ENCODE measurements at places on chromosomes 4 and X.

- DNase-seq, result no peak
Observed at GRCh38 chr4:53771326-53771725, 180.0 kb upstream of the LNX1 start.

GRCh38 chrX:140723121-140723715, 13.7 kb downstream of the LINC00632 start:
- DNase-seq, result no peak

- no peak for DNase-seq
Observed at GRCh38 chr4:40170588-40170987, 26.2 kb upstream of the RHOH start.

DNA sequence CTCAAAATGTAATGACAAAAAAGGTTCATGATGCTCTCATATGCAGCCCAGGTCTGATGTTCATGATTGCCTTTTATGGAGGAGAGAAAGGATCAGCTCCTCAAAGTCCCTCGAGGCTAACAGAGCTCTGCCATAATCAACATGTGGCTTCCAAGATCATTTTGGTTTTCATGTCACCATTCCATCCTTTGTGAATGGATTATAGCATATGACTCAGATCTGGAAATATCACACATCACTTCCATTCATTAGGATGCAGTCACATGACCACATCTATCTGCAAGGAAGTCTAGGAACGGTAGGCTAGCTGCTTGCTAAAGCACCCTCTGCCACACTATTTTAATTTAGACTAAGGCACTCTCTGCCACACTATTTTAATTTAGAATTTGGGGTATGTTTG, 77.6 kb downstream of the COX18 start:
- DNase-seq, result no peak

DNA sequence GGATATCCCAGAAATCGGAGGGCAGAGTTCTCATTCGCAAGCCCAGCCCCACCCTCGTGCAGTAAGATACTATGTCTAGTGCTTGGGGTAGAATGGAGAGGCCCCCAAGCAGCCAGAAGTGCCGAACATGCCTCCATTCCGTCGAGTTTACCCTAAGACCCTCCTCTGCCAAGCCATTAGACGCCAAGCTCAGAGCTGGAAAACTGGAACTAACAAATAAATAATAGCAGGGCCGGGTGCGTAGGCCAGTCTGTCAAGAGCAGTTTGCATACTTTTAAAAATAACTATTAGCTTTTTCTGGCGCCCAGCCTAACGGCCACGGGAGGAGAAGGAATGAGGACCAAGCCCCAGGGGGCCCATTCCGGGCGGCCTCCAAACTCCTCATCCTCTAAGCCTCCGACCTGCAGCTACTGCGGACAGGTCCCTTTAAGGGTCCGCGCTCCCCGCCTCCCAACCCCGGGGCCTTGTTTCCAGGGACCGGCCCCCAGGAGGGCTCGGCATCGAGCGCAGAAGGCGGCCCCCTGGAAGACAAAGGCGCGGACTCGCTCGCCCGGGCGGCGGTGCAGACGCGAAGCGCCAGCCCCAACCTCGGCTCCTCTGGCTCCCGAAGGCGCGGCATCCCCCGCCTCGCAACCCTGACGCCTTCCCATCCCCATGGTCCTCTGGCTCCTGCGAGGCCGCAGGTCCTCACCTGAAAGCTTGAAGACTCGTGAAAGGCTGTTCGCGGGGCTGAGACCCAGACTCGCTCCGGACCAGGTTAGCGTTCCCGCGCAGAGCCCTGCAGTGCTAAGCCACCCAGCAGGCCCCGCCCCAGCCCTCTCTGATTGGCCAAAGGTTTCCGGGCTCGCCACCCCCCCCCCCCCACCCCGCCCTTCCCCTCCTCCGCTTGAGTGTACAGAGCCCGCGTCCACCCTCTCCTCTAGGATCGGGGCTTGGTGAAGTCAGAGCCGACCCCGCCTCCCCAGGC, at the start of gene TMSB15A:
Gene TMSB15A, minus strand, starts transcription at position 765 of the 967 bp plus-strand sequence.
- peak; percentile 57 for DNase-seq

- no peak for DNase-seq
Observed at GRCh38 chr4:13539619-13540445, 4.5 kb downstream of the NKX3-2 start.

- DNase-seq, result no peak
Observed at GRCh38 chrX:22059775-22060174, 27.6 kb downstream of the PHEX start.

- no peak for DNase-seq
Observed at GRCh38 chr4:8248091-8248490, 21.5 kb upstream of the HTRA3 start.

- DNase-seq, result no peak
Observed at GRCh38 chrX:37640142-37640541, 45.4 kb upstream of the XK start.

- DNase-seq, result peak; percentile 15
Observed at GRCh38 chr4:105453550-105454205, 20.2 kb downstream of the PPA2 start.

- no peak for DNase-seq
Observed at GRCh38 chr4:37160653-37161052, 83.9 kb upstream of the NWD2 start.

- DNase-seq, result no peak
Observed at GRCh38 chrX:100939333-100939732, 10.6 kb upstream of the XKRX start.

GRCh38 chr4:114323841-114324240, 274.8 kb upstream of the UGT8 start:
- DNase-seq, result no peak

GRCh38 chr4:159045321-159045720, 57.6 kb upstream of the RAPGEF2 start:
- no peak for DNase-seq

DNA sequence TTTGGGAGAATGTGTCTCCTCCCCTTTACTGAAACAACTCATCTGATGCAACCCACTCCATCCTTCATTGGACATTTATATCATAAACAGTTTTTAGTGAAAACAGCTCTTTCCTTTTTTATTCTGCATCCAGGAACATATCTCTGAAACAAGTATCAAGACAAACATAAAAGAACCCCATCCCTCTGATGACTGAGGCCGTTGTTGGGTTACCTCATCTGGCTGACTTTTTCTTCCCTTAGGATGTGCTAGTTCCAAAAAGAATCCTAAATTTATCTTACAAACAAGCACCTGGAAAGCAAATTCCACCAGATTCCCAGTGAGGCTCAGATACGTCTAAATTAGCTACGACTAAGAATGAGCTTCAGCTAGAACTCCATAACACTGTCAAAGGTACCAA, 483.7 kb upstream of the INTU start:
- no peak for DNase-seq

GRCh38 chr4:95758001-95758400, 81.9 kb upstream of the PDHA2 start:
- DNase-seq, result no peak

DNA sequence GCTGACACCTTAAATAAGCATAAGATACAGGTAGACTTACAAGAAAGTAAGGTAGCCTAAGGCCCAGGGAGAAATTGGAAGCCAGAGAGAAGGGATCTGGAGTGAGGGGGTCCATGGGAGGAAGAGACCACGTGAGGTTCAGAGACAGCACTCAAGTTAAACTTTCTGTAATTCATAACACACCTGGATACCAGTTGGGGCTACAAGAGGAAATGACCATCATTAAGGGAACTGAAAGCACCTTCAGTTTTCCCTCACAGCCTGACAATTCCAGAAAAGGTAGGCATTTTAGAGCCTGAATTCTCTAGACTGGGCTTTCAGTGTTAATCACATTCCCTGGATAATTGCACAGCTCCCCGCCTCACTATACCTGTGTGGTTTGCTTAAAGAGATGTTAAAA, 355.5 kb downstream of the FBXW7 start:
- no peak for DNase-seq

- DNase-seq, result no peak
Observed at GRCh38 chr4:53960843-53961242, 103.6 kb downstream of the CHIC2 start.

GRCh38 chr4:142549726-142550463, 296.2 kb downstream of the INPP4B start:
- no peak for DNase-seq

DNA sequence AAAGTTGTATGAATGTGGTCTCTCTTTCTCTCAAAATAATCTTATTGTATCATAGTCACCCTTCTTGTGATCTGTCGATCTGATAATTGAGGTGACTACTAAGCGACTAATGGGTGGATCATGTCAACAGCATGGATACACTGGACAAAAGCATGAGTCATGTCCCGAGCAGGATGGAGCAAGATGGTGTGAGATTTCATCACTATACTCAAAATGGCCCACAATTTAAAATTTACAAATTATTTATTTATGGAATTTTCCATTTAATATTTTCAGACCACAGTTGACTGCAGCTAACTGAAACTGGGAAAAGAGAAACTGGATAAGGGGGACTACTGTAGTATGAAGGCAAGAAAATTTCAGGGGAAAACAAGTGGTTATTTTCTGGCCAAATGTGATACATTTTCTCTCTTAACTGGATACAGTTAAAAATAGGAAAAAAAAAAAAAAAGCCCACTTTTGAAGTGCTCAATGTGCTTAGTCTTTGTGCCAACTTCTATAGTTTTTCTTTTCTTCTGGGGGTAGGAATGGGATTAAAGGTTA, 25.3 kb downstream of the FAM241A start:
- no peak for DNase-seq

- DNase-seq, result no peak
Observed at GRCh38 chr4:81197864-81198524, 17.0 kb downstream of the PRKG2 start.

DNA sequence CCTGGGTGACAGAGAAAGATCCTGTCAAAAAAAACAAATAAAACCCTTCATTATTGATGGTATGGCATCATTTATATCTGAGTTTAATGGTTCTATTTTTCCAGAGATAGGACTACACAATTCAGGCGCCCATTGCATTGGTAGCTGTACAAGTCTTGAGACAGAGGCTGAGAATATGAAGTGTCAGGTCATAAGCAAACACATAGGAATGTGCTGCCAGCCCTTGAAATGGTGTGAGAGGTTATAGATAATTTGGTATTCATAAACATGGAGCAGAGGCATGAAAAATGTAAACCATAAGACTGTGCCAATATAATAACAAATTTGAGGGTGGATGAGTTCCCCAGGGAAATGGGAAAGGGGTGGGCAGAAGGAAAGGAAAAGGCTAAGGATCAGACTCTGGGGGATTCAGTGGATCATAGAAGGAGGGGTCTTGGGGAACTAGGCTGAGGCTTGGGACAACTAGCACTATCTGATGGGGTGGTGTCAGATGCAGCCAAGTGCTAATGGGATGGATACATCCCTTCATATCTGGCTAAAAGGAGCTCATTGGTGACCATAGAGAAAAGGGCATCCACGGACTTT, 50.8 kb downstream of the MAOA start:
- DNase-seq, result no peak

DNA sequence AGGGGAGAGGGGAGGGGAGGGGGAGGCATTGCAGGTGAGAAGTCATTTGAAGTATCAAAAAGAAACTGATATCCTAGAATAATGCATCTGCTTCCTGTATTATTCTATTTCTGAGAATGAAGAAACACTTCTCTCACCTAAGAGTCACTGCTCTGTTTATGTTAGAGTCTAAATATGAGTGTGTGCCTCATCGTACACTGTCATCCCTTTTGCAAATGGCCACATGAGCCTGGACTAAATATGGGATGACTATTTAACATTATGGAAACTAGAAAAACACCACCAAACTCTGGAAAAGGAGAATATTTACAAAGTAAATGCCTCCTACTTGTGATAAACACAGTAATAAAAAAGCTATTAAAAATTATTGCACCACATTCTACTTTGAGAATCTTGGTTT, 146.4 kb upstream of the NOCT start:
- no peak for DNase-seq

GRCh38 chrX:16347968-16348670, 180.8 kb downstream of the MAGEB17 start:
- no peak for DNase-seq

- no peak for DNase-seq
Observed at GRCh38 chr4:151314479-151314878, 10.9 kb downstream of the SH3D19 start.

DNA sequence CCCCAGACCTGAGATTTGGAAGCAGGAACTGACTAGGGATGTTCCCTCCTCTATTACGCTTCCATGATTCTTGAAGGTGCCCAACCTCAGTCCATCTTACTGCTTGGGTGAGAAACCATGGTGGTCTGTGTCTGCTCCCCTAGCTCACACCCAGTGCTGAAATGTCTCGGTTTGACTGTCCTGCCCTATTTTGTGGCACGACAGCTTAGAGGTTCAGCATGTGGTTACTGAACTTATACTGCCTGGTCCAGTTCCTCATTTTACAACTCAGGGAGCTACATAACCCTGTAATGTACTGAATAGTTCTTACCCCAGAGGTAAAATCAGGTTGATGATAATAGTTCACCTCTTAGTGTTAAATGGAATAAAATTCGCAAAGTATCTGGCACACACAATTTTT, 203.1 kb downstream of the RBM46 start:
- no peak for DNase-seq

GRCh38 chrX:14948691-14949090, 75.5 kb downstream of the MOSPD2 start:
- no peak for DNase-seq

DNA sequence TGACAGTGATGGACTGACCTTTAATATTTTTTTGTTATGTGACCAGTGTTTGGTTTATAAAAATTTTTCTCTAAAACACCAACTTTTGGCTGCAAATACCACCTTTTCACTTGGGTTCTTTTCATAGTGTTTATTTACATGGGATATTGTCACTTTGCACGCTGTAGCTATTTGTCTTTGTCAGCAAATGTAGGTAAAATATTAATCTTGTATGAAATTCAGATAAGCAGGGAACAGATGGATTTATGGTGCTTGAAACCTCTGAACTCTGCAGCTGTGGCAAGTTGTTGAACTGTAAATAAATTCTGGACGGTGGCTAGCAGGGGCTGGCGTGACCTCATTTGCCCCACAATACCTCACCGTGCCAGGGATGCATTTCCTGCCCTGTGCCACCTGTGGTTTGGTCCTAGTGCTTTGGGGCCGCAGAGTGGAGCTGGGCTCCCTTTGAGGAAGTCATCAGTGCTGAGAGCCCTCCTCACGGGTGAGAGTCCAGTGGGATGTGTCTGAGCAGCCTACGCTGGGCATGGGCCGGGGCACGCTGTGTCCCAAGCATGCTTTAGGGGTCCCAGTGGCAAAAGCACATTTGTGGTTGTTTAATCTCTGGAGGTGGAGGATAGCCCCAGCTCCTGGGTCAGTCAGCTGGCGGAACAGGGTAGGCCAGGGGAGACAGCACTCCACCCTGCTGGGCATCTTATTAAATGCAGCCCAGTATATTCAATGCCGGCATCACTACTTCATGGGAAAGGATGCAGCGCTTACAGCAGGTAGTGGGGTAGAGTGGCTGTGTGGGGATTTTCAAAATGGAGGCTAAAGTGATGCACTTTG, 108.6 kb downstream of the TBL1X start:
- DNase-seq, result no peak

DNA sequence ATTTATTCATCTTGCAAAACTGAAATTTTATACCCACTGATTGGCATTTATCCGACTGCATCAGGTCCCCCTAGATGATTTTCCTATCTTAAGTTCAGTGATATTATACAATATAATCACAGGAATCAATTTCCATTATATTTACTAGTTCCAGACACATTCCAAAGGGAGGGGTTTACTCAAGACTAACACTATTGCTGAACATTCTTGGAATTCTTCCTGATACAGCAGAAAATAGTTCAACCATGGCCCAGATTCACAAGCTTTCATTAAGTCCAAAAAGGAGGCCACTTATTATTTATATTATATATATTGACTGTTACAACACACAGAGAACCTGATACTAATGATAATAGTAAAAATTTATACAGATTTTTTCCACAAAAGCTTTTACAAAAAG, 2353.6 kb downstream of the PCDH7 start:
- DNase-seq, result no peak

GRCh38 chrX:148146121-148146520, 165.0 kb downstream of the FMR1NB start:
- no peak for DNase-seq
